Adrenal gland (tissue), 19 donors: ENCODE measurements at places on chromosomes 11 and 22. TPM values are rescaled to one million over a fixed set of nuclear protein-coding genes. Genes with fewer than 3 reads are reported as not detected.

Gene ZNRF3
- polyA plus RNA-seq: 3.1 TPM

Gene PDGFB
- 8.7 TPM for polyA plus RNA-seq

DNA sequence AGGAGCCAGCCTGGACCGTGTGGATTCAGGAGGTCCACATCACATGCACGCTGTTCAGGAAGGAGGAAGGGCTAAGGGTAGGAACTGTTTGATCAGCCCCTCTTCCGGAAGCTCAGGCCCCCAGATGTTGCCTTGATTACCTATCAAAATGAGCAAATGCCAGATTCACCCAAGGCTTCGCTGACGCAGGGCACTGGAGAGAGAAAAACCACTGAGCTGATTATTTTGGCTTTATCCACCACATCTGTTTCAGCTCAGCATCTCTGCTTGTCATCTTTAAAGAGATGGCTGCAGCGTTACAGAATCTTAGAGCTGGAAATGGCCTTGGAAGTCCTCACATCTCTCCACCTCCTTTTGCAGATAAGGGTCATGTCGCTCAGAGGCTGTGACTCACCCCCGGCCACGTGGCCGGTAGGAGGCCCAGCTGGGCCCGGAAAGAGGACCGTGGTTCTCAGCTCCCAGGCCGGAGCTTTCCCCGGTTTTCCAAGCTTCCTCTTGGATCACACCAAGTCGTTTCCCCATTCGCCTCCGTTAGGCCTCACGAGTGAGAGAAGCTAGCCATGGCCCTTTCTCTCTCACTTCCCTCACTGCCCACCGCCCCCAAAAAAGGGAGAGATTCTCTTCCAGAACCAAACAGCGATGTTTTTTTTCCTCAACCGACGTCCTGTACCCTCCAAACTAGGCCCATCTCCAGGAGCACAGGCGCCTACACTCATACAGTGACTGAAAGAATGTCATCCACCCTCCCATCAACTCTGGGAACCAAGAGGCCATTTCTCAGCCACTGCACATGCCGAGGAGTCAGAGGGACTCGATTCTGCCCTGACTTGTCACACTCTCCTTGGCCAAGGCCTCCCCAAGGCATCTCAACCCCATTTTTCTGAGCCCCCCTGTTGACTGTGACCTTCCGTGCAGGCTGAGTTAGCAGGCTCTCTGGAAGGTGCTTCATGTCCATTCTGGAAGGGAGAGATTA, 37.6 kb downstream of the LIF start:
- DNase-seq: peak; percentile 92

GRCh38 chr11:10930224-10930971, 72.5 kb upstream of the ZBED5 start:
- no peak for DNase-seq

GRCh38 chr11:60165538-60165937, 17.3 kb downstream of the MS4A6A start:
- DNase-seq: no peak

DNA sequence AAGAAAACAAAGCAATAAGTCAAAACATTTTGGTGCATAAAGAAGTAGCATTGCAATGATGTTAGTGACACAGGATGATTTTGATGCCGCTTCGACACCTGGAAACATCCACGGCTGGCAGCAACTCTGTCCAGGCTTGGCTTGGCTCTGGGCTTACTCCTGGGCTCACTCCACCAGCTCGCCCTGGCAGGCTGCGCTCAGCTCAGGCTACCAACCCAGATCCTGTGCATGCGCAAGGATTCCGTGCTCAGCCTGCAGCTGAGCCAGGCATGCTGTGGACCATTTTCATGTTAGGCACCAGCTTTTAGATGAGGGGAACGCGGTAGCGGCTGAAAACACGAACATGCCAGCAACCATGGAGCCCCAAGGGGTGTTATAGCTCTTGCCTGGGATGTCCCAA, 66.0 kb downstream of the SLC25A17 start:
- no peak for DNase-seq

- peak; percentile 69 for DNase-seq
Observed at GRCh38 chr11:65558930-65559509, 861 bp upstream of the LTBP3 start.

GRCh38 chr22:17912945-17913721, 111.2 kb downstream of the MICAL3 start:
- DNase-seq: no peak

- DNase-seq: no peak
Observed at GRCh38 chr11:27139742-27140367, 99.2 kb downstream of the BBOX1 start.
